ENCODE measurements at places on chromosomes 1 and 21. TPM values are rescaled to one million over a fixed set of nuclear protein-coding genes. Genes with fewer than 3 reads are reported as not detected.

Gene DMBX1
- total RNA-seq = not detected

Gene ARHGEF10L
- total RNA-seq = 29.5 TPM

Gene UBE2Q1
- 46.5 TPM for total RNA-seq

Gene TFF3
- 0.17 TPM for total RNA-seq

Gene UBE2U
- total RNA-seq = not detected

Gene CFAP45
- 2.0 TPM for total RNA-seq

Gene ASCL5
- not detected for total RNA-seq

Gene SLC26A9
- total RNA-seq = not detected

Gene GJB3
- total RNA-seq = 29.7 TPM

Gene CHIA
- total RNA-seq = not detected

Gene LRRC8C
- total RNA-seq = 2.7 TPM

Gene TRIM17
- total RNA-seq = 6.1 TPM

Gene SMCP
- not detected for total RNA-seq

Gene TBX15
- 0.21 TPM for total RNA-seq

Gene SPRR1A
- not detected for total RNA-seq

Gene SH2D1B
- total RNA-seq = not detected

Gene FBXO2
- 3.0 TPM for total RNA-seq

Gene GBP7
- total RNA-seq = not detected

Gene PCBP3
- total RNA-seq = 1.3 TPM

Gene KNCN
- not detected for total RNA-seq

Measured in kidney epithelial cell (primary cell).